NCI-H1436 treated with DMSO at 0.1 percent for 48 hours (cell line): ENCODE measurements at places on chromosomes 11 and 22.

- no peak for DNase-seq
Observed at GRCh38 chr11:16512899-16513241, 156.5 kb upstream of the SOX6 start.

DNA sequence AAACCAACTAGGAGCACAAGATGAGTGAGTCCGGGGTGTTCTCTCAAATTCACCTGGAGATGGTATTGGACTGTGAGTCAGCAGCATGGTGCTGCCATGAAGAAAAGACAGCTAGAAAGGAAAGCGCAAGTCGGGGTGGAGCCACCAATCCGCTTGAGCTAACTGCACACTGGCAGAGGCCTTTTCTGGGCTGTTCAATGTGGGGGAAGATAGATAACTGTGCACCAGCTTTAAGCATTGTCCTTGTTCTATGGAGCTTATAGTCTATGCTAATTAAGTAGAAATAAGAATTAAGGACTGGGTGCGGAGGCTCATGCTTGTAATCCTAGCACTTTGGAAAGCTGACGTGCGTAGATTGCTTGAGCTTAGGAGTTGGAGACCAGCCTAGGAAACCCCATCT lies 21.9 kb upstream of the SORL1-AS1 start:
- no peak for DNase-seq

DNA sequence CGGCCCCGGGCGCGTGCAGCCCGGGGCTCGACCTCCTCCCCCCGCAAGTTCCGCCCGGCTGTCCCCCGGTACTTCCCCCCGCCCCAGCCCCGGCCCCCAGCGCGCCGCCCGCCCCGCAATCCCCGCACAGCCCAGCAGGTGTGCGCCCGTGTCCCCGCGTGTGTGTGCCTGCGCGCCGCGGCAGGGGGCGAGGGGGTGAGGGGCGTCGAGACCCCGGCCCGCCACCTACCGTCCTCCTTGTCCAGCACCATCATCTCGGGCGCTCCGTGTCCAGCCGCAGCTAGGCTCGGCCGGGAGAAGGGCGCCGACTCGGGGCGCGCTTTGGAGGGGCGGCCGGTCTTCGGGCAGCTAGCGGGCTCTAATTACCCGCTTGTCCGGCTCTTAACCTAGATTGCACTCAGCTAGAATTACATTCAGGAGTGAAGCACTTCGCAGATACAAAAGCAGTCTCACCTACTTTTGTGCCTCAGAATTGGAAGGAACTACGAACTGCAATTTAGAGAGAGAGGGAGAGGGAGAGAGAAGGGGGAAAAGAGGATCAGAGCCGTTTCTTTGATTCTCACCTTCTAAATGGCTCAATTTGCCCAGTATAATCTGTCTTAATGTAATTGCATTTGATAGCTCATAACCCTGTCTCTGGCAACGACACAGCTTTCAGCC lies 439 bp downstream of the LMO1 start:
- DNase-seq, result no peak

DNA sequence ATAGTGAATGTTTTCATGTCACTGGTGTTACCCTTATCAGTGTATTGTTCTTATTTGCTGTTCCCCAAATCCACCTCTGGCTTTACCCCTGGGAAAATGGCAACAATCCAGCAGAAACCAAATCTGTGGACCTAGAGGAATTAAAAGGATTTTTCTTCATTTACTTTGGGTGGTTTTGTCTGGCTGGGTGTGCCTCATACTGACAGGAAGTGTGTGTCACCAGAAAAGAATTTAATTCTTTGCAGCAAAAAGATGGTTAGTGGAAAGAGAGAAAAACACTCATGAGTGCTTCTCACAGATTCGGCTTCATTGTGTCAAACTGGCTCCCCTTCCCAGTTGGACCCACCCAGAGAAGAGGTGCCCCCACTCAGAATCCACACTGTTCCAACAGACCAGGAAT lies 38.9 kb downstream of the FZD4 start:
- no peak for DNase-seq

DNA sequence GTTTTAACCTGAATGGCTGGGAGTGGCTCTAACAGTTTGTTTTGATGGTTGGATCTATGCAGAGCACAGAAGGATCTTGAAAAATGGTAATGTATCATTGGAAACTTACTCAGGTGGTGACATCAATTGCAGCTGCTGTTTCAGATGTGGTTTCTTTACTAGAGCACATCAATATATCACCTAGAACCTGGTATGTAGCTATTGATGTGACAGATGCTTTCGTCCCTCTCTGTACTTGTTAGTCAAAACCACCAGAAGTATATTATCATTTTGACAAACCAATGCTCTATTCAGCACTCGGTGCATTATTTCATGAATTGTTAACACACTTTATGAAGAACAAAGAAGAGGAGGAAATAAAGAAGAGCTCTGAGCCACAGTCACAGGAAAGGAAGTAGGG lies 26.6 kb upstream of the SCN3B start:
- no peak for DNase-seq

DNA sequence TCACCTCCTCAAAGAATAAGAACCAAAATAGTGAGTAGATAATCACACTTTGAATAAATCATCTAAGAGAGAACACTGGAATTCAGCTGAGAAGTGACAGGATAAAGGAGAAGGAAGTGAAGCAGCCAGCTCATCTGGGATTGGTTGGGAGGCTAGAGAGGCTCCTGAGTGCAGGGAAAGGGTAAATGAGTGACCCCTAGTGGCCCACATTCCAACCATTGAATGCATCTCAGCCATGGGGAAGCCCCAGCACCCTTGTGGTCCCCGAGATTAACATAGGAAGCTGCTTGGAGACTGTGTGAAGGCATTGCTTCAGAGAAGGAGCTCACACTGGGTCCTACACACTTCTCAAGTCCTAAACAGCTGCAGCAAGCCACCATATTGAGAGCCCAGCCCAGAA lies 82.3 kb downstream of the JRKL start:
- DNase-seq, result no peak

DNA sequence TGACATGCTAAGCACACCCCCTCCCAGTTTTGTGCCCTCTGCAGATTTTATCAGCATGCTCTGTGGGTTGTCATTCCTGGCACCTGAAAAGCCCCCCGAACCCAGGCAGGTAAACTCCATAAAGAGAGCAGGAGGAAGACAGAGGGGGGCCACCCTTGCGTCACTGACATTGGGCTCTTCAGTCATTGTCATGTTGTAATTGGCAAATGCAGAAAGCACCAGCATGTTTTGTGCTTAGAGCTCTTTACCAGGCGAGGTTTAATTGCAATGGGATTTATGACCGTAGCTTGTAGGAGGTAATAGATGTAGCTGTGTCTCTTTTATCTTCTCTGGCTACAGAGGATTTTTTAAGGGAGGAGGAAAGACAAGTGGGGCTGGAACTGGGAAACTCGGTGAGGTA lies 201.7 kb downstream of the GRIK4 start:
- no peak for DNase-seq

DNA sequence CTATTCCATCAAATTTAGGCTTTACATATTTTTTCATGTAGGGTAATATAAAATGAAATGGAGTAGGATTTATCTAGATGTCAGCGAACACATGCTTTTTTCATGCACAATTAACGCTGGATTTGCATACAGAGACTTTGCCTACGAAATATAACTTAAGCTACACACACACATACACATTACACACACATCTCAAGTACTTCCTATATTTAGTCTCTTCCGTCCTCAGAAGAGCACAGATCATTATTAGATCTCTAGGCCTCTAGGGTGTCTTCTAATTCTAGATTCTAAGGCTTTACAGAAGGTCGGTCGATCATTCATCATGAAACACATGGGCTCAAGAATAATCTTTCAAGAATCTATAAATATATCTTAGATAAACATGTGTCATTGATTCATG lies 3.8 kb upstream of the MS4A13 start:
- no peak for DNase-seq

GRCh38 chr11:501683-502287 lies 5.3 kb downstream of the RNH1 start:
- DNase-seq, result no peak

GRCh38 chr22:48645766-48646165 lies 1181.9 kb downstream of the BRD1 start:
- DNase-seq, result no peak

- no peak for DNase-seq
Observed at GRCh38 chr22:32765132-32765618, 36.3 kb upstream of the TIMP3 start.

GRCh38 chr11:128291835-128292234 lies 295.5 kb downstream of the ETS1 start:
- no peak for DNase-seq

DNA sequence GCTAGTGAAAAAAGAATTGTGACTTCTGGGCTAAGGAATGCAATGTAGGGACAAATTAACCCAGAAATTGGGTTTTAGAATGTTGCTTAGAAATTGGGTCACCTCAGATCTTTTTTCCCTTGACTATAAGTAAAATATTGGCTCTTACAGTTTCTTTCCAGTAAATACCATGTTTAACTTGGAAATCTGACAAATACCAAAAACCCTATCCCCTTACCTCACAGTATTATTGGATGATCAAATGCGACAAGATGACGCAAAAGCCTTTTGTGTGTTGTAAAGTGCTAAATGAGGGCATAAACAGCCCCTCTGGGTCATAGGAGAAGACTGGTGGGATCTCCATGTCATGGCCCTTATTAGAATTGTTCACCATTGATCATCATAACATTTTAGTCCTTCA lies 6.1 kb upstream of the UPB1 start:
- DNase-seq, result no peak

DNA sequence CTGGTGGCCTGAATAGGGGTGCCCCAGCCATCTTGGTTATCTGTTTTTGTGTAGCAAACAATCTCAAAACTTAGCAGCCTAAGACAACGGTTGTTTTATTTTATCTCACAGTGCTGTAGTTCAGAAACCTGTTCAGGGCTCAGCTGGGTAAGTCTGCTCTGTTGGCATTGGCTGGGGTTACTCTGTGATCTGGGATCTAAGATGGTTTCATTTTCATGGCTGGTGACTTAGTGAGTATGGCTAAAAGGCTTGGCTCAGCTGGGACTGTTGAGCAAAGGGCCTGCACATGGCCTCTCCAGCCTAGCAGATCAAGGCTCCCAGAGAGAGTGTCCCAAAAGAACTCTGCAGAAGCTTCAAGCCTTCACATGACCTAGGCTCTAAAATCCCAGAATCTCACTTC lies 60.8 kb upstream of the POU2AF1 start:
- DNase-seq, result no peak

DNA sequence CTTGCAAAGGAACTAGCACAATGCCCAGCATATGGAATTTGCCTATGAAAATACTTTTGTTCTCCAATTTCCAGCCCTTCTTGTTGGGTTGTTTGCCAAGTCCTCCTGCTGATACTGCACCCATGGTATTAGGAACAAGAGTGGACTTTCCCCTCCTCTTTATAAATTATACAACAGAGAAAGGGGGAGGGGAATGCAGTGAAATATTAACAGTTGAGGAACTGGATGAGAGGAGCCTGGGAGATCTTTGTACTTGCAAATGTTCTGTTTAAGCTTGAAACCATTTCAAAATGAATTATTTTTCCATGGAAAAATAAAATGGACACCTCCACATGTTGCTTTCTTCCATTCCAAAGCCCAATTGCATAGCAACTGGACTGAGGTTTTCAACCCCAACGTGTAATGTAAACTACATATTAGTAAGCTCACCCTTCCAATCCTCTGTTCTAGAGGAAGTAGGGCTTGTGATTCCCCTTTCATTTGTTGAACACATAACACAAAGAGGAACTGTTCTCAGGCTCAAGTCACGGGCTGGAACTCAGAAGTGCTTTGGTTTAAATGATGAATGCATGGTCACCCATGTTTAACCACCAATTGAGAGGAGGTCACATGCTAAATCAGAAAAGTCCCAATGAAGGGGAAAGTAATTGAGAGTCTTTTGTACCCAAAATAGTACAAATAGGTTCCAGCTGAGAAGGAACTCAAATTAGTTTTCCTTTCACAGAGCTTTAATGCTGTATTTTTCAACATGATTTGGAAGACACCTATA lies 66.2 kb upstream of the ZC3H12C start:
- DNase-seq, result no peak

- DNase-seq, result no peak
Observed at GRCh38 chr11:122440811-122441665, 214.5 kb upstream of the UBASH3B start.

- no peak for DNase-seq
Observed at GRCh38 chr22:46895753-46896152, 133.3 kb downstream of the TBC1D22A start.

DNA sequence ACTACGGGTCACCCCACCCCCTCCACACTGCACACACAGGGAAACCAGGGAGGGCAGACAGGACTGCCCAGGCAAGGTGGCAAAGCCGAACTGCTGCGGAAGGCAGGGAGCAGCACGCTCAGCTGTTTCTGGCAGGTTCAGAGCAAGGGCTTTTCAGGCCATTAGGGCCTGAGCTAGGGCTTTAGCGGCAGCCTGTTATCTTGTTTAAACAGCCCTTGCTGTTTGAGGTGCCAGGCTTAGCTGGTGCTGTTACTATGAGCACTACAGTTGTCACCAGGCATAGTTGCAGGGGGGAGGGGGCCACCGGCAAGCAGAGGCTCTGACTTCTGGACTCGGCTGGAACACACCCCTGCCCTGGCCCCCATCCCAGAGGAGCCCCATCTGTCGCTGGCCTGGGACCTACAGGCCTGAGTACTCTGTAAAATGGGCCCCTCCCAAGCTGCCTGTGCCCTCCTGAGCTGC lies 34.9 kb downstream of the RSPH14 start:
- DNase-seq, result no peak
